ENCODE measurements at places on chromosomes 6 and 20.

GRCh38 chr6:42509765-42510164, 54.1 kb upstream of the UBR2 start:
- DNase-seq: no peak

GRCh38 chr20:59453759-59454560, 150.4 kb upstream of the PHACTR3 start:
- no peak for DNase-seq

DNA sequence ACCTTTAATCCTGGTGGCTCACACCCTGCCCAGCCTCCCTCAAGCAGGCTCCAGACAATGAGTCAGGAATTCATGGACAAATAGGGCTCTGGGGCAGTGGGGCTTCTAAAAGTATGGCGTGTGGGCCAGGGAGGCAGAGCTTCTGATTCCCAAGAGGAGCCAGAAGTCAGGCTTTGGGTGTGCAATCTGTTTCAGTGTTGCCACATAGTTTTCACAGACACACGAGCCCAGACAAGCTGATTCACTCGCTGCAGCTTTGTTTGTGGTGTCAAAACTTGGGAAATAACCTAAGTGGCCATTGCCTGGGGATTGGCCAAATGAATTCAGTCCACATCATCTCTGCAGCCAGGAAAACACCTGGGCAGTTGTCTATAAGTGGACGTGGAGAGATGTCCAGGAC, 9.2 kb downstream of the PEDS1 start:
- no peak for DNase-seq

GRCh38 chr20:58251979-58252591, 23.6 kb upstream of the ANKRD60 start:
- no peak for DNase-seq

GRCh38 chr20:34544109-34544796, 14.3 kb upstream of the MAP1LC3A start:
- DNase-seq: peak; percentile 52

GRCh38 chr20:34985461-34986310, 30.0 kb downstream of the MYH7B start:
- no peak for DNase-seq

DNA sequence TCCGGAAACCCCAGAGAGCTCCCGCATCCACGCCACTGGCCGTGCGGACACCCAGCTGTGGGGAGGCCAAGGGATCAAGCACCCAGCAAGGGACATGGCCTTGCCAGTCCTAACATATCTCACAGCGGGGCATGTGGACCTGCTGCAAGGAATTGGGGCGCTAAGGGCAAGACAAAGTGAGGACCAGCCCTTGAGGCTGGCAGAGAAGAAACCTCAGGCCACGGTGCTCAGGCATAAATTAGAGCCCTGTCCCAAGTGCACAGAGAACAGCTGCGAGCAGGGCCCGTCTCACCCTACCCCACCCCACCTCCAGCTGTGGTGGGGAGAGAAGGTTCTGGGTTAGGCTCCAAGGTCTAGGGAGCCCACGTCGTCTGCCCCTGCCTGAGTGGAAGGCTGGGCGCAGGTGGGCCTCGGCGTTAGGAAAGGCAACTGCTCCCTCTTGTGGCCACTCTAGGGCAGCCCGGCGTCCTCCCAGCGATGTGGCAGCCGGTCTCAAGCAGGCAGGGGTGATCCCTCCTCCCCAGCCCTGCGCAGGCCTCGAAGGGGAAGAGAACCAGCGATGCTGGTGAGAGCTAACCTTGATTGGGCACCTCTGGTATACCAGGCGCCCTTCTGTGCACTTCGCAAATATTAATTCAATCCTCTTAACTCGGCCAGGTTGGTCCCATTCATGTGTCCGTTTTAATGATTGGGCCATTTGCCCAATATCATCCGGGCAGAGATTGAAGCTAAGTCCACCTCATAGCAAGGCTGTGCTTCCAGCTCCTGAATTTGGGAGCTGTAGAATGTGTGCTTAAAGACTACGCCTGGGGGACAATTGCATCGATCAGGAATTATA, 235.8 kb downstream of the NFATC2 start:
- DNase-seq: peak; percentile 77

DNA sequence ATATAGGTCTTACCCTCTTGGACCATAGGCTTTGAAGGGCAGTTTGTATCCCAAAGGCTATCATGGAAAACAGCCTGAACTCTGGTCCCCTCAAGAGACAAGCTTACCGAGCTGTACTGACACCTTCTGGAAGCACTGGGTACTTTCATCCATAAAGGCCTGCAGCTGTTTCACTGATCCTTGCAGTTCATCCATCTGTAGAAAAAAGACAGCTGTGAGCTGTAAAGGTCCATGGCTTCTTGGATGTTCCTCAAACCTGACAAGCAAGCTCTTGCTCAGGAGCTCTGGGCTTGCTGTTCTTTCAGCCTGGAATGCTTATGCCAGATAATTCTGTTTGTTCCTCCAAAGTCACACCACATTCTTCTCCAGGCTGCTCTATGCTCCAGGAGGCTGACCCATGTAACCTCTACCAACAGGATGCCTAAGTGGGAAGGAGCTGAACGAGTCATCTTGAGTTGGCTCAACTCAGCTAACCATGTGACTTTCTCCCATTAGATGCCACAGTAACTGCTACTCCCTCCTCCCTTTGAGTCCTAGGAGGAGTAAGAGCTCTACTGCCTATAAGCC, 8.8 kb upstream of the NDRG3 start:
- peak; percentile 17 for DNase-seq

GRCh38 chr6:157187182-157188083, 135.9 kb downstream of the TMEM242 start:
- DNase-seq: peak; percentile 18

GRCh38 chr6:2765166-2765895, at the start of gene WRNIP1:
Gene WRNIP1 (plus strand): TSS chr6:2765393. CDS start chr6:2765623, 230 bp downstream.
- peak; percentile 97 for DNase-seq

GRCh38 chr6:35487658-35488516, 9.0 kb downstream of the TEAD3 start:
- DNase-seq: no peak

- DNase-seq: no peak
Observed at GRCh38 chr6:148962854-148963515, 216.2 kb downstream of the UST start.

- DNase-seq: no peak
Observed at GRCh38 chr6:84774985-84775284, 10.5 kb upstream of the TBX18 start.

DNA sequence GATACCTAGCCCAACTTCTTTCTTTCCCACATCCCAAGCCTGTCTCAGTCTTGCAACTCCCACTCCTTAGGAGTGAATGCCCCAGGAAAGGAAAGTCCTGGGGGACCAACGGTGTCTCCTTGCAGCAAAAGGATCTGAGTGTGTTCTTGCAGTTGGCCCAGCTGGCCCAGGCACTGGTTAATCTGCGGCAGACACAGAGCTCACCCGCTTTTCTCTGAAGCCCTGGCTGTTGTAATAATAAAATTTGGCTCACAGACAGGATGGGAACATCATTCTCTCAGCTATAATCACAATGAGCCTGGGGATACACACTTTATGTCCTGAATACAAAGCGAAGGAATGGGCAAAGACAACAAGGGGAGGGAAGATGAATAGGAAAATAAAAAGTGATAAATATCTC, 287.0 kb upstream of the PRND start:
- DNase-seq: no peak

GRCh38 chr20:9838035-9838377, 870 bp downstream of the PAK5 start:
- DNase-seq: no peak

GRCh38 chr6:75611702-75612375, 10.2 kb downstream of the SENP6 start:
- no peak for DNase-seq

DNA sequence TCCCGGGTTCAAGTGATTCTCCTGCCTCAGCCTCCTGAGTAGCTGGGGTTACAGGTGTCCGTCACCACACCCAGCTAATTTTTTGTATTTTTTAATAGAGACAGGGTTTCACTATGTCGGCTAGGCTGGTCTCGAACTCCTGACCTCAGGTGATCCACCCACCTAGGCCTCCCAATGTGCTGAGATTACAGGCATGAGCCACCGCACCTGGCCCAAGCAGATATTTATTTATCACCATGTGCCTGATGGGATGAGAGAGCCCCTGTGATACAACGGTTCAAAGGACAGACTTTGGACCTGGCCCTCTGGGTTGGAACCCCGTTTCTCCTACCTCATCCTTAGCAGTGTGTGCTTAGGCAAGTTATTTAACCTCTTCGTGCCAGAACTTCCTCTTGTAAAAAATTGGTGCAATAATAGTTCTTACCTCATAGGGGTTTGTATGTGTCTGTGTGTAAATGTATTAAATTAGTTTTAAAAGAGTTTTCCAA, 19.2 kb upstream of the STK38 start:
- DNase-seq: no peak

- DNase-seq: peak; percentile 32
Observed at GRCh38 chr20:37822141-37822601, 80.8 kb upstream of the VSTM2L start.

All from right kidney (tissue), 9 donors.